Cardiac fibroblast (primary cell): ENCODE measurements at places on chromosomes 16 and 17.

- no peak for DNase-seq
These were observed 578.7 kb upstream of the CDH11 start for GRCh38 chr16:65700596-65700995.

DNA sequence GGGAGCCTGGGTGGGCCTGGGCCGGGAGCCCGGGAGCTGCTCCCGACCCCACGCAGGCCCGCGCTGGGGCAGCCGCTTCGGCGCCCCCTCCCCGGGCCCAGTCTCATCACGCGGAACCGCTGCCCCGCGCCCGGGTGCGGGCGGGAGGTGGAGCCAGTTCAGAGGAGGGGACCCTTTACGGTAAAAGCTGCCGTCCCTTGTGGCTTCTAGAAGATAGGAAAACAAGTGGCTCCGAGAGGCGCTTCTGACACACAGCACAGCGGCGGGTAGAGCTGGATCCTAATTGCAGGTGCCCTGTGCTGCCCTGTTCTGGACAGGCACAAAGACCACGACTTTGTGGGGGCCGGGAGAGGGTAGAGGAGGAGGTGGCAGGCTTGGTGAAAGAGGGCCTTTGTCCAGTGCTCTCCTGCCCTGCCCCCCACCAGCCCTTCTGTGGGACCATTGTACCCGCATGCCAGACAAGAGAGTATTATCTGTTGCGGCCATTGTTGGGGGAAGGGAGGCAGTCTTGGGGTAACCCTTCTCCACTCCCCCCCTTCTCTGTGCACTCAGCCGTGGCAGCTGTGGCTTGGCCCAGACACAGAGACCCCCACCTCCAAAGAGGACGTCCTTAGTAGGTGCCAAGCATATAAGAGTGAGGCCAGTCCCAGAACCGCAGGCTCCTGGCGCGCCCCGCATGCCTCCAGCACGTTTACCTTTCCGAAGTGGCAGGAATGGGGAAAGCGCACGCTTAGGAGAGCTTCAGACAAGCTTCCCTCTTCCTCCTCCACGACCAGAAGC lies 736 bp downstream of the CNP start:
- peak; percentile 27 for DNase-seq

- DNase-seq = peak; percentile 76
These were observed 11.9 kb downstream of the TBX2 start for GRCh38 chr17:61411261-61412142.

DNA sequence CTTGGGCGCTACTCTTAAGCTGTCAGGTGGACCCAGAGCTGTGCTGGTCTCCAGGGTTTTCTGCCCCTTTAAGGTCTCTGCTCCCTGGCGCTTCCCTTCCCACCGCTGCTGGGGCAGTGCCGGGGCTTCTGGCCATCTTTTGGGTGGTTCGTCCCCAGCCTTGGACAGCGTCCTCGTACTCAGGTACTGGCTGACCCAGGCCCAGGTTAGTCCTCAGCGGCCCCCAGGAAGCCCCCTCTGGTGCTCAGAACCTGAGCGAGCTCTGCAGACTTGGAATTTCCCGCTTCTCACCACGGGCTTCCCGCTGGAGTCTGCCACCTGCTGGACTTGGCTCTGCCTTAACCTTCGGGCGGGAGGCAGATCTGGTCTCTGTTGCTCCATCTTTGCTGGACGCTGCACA lies 94.1 kb upstream of the ZNF750 start:
- no peak for DNase-seq

GRCh38 chr16:5895137-5895536 lies 797.5 kb upstream of the EEF2KMT start:
- no peak for DNase-seq

GRCh38 chr16:25859645-25860044 lies 167.9 kb downstream of the HS3ST4 start:
- DNase-seq = no peak

DNA sequence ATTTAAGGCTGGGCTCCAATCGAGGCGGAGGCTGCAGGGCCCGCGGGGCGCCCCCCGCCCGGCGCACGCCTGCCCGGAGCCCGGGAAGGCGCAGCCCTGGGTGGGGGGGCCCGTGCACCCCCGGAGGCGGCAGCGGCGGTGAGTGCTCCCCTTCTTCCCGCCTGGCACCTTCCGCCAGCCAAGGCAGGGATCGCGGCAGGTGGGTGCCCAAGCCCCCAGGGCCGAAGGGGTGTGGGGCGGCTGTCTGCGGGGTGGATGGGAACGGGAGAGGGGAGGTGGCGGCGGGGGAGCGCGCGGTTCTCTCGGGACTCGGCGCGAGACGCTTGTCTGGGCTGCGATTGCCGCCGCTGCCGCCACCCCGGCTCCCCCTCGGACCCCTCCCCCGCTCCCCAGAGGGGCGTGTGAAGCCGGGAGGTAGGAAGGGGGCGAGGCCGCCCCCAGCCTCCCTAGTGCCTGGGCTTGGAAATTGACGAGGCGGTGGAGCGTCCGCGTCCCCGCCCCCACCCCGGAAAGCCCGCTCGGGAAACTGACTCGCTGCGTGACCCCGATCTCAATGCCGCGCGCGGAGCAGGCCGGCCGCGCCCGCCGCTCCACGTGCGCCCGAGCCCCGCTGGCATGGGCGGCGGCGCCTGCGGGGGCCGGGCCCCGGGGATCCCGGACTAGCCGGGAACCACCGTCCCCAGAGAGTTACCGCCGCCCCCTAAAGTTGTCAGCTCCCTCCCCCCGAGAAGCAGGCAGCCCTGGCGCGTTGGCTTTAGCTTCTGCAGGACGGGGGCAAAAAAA lies 231.5 kb downstream of the MRTFB start:
- no peak for DNase-seq

GRCh38 chr17:14303343-14304221 lies 2.7 kb downstream of the HS3ST3B1 start:
- DNase-seq = peak; percentile 26

DNA sequence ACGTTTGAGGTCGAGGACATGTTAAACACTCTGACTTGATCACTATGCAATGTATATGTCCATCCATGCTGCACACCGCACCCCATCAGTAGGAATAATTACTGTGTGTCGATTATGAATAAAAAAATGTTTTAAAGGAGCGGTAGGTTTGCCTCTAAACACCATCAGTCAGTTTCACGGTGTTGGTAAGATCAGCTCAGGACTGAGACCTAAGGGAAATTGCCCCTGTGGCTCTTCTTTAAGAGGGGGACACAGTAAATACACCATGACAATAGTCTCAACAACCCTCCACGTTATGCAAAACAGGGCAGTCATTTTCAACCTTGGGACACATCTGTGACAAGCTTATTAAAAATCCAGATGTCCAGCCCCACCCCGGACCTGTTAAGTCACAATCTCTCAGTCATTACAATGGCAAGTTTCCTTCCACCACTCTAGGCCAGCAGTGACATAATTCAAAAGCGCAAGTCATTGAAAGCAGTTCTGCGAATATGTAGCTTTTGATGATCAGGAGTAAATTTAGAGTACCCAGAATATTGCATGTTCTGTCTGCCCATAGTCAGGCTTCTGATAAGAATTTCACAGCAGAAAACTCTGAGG lies 1.2 kb downstream of the ATMIN start:
- peak; percentile 3 for DNase-seq
